WERI-Rb-1 (cell line): ENCODE measurements at places on chromosomes 5 and 9.

- no peak for DNase-seq
These were observed 160.9 kb upstream of the NR3C1 start for GRCh38 chr5:143564417-143564816.

- DNase-seq, result no peak
These were observed 45.4 kb downstream of the PTTG1 start for GRCh38 chr5:160466889-160467554.

- DNase-seq, result no peak
These were observed 641.3 kb upstream of the KLF4 start for GRCh38 chr9:108130905-108131304.

DNA sequence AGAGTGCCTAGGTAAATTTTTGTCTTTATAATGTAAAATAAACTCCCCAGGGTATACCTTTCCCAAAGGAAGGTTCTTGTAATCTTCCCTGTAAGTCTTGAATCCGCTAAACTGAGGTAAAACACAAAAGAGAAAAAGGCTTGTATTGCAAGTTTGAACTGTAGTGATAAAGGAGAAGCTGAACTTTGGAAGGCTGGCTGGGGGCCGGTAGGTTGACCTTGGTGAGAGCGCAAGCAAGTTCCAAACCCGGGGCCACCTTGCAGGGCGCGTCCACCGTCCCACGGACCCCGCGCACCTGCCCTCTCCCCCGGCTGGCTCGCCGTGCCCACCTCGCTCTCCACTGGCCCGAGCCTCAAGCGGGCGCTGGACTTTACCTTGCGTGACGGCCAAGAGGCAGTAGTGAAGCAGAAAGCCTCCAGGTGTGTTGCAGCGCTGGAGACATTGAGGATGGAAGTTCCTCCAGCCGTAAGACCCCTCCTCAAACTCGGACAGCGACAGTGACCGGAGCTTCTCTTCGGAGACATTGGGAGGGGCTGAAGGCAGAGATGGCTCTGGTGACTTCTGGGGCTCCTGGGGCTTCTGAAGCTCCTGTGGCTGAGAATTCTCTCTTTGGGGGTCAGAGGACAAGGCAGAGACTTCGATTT lies 428 bp downstream of the SLCO4C1 start:
- no peak for DNase-seq

- no peak for DNase-seq
These were observed 107.6 kb downstream of the SYK start for GRCh38 chr9:90909225-90909624.

DNA sequence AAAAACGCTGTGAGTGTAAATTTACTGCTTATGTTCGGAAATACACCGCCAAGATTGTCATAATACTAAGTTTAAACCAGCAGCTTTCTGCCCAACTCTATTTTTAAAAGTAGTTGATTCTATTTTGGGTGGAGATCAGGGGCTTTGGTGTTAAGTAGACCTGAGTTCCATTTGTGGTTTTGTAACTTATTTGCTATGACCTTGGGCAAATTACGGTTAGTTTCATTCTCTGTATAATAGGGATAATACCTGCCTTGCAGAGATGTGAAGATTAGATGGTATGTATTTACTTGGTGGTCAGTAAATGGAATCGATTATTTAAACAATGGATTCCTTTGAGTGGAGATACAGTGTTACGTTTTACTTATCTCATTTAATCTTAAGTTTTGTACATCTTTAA lies 1.6 kb downstream of the RAD23B start:
- no peak for DNase-seq

DNA sequence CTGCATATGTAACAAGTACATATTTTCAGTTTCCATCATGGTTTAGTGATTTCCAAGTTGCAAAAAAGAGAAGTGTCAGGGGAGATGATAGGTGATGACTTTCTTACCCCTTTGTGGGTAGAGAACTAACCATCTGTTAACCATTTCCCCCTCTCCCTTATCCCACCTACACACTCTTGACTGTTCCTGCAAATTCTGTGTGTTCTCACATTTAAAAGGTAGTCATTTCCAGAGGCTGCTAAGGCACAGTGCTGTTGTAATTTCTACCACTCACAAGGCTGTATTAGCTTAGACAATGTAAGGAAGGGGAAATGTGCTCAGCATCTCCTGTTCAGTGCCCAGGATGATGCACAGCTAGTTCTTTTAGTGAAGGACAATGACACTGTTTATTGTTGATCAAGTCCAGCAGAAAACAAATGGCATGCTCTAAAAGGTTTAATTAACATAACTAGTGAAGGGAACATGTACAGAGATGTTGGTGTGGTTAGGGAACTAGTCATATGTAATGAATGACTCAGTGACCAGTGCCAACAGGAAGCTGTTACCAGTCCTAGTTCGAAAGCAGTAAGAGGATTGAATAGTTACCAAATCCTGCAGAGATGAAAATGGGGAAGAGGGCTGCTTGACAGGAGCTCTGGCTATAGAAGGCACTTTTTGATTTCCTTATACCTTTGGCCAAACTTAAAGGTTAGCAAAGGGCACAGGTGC lies 165.1 kb downstream of the PLK2 start:
- DNase-seq, result no peak

GRCh38 chr5:128665747-128666355 lies 127.8 kb upstream of the FBN2 start:
- no peak for DNase-seq

DNA sequence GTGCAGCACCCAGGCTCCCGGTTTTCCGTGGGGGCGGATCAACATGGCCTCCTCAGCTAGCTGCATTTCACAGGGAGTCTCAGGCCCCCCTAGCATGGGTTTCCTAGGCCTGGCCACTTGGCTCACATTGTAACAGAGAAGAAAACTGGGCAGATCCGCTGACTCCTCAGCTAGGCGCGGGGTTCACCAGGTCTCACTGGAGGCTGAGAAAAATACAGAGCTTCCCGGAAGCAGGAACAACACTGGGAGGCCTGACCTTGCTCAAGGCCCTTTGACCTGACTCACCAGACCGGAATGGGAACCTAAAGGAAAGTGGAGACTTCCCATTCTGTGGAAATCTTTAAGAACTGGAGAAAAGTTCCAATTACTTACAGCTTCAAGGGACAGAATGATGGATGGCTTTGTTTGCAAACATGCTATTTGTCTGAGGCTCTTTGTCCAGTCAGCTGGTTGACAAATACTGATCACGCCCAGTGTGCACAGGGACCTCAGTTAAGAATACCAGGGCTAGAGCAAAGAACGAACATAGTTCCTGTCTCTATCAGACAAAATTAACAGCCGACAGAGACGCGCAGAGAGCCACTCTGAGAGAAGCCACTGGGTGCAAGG lies 88.7 kb upstream of the LRRTM2 start:
- DNase-seq, result no peak

DNA sequence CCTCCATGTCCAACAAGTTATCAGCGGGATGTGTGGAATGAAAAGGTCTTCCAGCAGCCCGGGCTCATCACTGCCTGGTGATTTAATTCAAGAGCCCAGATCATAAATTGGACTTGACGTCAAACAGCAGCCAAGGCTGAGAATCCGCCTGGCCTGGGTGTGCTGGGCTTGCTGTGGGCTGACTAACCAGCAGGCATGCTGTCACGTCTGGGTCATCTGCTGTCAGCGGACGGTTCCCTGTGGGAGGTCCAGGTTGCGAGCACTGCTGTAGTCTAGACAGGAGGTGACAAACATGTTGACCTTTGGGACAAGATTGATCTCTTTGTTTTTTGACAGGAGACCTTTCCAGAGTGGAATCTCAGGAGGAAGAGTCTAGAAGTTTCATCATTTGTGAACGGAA lies 289.7 kb downstream of the OSTF1 start:
- DNase-seq, result peak; percentile 72

- DNase-seq, result peak; percentile 32
These were observed 1.1 kb upstream of the BNC2 start for GRCh38 chr9:16871336-16872151.

DNA sequence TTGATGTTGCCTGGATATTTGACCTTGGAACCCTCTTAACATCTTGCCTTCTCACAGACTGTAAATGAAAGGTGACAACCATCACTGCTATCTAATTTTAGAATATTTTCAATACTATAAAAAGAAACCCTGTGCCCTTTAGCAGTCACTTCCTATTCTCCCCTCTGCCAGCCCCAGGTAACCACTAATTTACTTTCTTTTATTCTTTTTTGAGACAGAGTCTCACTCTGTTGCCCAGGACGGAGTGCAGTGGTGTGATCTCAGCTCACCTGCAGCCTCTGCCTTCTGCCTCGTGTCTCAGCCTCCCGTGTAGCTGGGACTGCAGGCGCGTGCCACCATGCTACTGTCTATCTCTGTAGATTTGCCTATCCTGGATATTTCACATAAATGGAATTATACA lies 43.6 kb downstream of the FRMPD1 start:
- DNase-seq, result no peak

DNA sequence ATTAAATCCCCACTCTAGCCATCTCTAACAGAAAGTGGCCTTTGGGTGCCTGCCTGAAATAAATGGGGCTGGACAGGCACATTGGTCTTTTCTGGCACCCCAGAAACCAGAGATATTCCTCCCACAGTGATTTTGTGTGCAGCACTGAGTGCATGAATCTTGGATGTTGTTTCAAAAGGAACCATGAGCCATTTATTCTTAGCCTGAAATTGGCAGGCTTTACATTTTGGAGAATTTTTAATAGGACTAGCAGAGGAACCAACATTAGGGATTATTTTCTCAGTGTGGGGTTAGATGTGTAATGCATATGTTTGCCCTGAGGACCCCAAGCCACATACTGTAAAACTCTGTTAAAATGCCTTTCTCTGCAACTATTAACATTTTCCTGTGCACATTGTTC lies 451.3 kb downstream of the NFIB start:
- no peak for DNase-seq

DNA sequence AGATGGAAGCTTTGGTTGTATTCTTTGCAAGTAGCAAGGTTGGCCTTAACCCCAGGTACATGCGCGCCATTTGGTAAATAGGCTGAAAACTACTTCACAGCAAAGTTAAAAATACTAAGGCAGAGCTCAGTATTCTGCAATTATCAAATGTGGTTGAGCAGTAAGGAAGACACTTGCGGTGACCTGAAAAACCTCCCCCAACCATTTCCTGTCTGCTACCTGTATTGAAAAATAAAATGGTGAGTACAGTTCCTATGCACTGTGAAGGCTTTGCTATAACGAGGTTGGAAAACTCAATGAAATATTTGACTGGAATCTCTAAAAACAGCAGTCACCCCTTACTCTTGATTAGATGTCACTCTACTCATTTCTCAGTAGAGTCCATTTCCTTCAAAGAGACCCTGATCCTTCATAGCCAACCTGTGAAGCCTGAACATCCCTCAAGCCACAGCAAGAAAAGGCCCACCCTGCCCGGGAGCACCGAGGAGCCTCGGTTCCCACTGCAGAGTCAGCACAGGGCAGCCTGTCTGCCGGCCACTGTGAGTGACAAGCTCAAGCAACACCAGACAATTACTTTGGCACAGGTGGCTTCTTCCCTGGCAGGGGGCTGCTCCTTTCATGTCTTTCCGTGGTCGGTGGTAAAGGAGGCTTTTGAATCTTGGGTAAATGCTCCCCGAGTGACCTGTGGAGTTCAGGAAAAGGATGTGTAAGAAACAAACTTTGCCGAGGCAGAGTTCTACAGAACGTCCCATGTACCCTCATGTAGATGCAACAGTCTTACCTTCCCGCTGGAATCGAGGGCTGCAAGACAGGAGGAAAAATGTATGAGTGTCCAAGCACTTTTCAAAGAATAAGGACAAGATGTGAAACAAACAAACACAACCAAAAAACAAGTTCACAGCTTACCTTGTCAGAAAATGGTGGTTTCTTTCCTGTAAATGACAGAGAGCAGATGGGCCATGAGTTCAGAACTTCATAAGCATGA lies 29.6 kb downstream of the C5orf58 start:
- no peak for DNase-seq

DNA sequence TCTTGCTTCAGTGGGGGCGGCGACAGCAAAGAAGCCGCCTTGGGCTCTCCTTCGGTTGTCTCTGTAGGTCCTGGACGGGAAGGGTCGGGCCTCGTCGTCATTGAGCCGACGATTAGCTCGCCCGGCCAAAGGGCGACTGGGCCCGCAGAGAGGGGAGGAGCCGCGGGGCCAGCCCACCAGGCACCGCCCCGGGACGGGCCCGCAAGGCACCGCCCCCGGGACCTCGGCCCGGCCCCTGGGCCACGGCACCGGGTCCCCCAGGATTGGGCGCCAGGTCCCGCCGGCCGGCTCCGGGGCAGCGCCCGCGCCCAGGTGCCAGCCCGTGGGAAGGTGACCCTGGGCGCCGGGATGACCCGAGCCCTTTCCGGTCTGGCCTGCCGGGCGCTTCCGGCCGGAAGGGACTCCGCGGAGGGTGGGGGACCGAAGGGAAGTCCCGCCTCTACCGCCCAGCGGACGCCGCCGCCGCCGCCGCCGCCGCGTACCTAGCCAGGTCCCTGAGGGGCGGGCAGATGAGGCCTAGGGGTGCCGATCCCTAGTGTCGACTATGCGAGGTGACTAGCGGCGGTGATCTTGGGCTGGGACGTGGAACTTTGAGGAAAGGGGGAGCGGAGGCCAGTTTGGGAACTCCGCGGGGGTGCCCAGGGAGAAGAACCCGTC lies at the start of the genes GBA2 and RGP1:
Gene GBA2, minus strand, starts transcription at position 371 of the 657 bp plus-strand sequence. CDS start 524 bp downstream, outside the sequence.
Gene RGP1, plus strand, starts transcription at position 430 of the 657 bp plus-strand sequence. CDS start 469 bp downstream, outside the sequence.
- DNase-seq, result peak; percentile 84

DNA sequence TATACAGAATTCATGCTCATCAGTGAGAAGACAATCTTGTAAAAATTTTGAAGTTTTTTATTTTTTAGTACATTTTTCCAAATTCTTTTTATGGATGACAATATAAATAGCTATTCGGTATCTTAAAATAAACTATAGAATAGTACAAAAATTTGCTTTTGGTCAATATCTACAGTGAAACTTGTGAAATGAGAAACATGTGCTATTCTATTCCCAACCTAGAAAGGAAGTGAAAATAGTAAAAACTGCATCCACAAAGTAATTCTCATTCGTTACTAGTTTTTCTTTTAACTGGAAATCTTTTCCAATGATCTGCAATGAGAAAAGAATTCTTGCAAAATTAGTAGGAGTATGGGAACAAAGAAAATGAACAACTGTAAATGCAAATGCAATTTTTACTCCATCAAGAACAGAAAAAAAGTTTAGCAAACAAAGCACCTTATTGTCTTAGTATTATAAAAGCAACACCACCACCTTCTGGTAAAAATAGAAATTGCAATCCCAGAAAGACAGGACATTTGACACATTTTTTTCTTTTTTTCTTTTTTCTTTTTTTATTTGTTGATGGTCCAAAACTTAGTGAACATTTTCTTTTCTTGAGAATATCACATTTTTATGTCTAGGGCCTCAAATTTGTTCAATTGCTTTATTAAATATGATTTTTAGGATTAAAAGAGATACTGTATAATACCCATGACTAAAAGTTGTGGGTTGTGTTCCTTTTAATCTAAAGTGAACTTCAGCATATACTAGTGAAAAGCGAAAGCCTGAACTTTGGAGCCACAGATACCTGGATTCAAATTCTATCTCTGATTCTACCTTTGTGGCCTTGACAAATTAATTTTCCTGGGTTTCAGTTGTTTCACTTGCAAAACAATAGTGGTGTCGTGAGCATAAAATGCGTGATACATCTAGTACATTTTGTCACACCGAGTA lies 72.3 kb downstream of the SLCO4C1 start:
- no peak for DNase-seq

GRCh38 chr5:178349625-178350353 lies 117.2 kb upstream of the PHYKPL start:
- no peak for DNase-seq

GRCh38 chr9:126839301-126839700 lies 21.1 kb upstream of the ZBTB34 start:
- DNase-seq, result no peak
